ENCODE measurements at places on chromosomes 2 and 18. TPM values are rescaled to one million over a fixed set of nuclear protein-coding genes. Genes with fewer than 3 reads are reported as not detected.

Gene SULT1C2
- not detected for total RNA-seq

Gene SERPINB5
- total RNA-seq: not detected

Gene CABLES1
- 1.2 TPM for total RNA-seq

Gene DQX1
- 0.33 TPM for total RNA-seq

Gene TRABD2A
- total RNA-seq: 29.6 TPM

Gene DCDC2C
- not detected for total RNA-seq

Gene MAB21L4
- total RNA-seq: not detected

Gene IL1B
- total RNA-seq: 0.44 TPM

Gene SGO2
- 40.5 TPM for total RNA-seq

Gene CD226
- 66.8 TPM for total RNA-seq

Gene IL36B
- total RNA-seq: not detected

Gene SERPINB4
- total RNA-seq: not detected

Gene PID1
- total RNA-seq: not detected

Gene RNF25
- 15.6 TPM for total RNA-seq

Gene IRS1
- total RNA-seq: 2.1 TPM

Gene IMMT
- 172 TPM for total RNA-seq

Gene SIGLEC15
- not detected for total RNA-seq

Gene HOXD10
- not detected for total RNA-seq

Gene NYAP2
- total RNA-seq: not detected

Gene CCBE1
- total RNA-seq: 0.36 TPM

Gene IL1R2
- 35.6 TPM for total RNA-seq

Gene CNDP1
- total RNA-seq: not detected

Gene ATG4B
- 85.9 TPM for total RNA-seq

Gene APCDD1
- total RNA-seq: not detected

Gene FOXD4L1
- not detected for total RNA-seq

Gene CNTNAP5
- total RNA-seq: not detected

Gene CD8B2
- 0.07 TPM for total RNA-seq

Gene WNT10A
- total RNA-seq: 5.0 TPM

Gene IL18RAP
- 10.6 TPM for total RNA-seq

Gene DNAH7
- total RNA-seq: 0.07 TPM

Gene FAM124B
- total RNA-seq: 0.40 TPM

Gene RRM2
- 528 TPM for total RNA-seq

Gene FBXO36
- 1.5 TPM for total RNA-seq

Gene LRRTM1
- not detected for total RNA-seq

Gene CLEC4F
- not detected for total RNA-seq

Gene VRK2
- 23.3 TPM for total RNA-seq

Gene GPR17
- total RNA-seq: not detected

Gene FNDC4
- total RNA-seq: 0.38 TPM

Gene HRH4
- total RNA-seq: 0.65 TPM

Gene SLC38A11
- total RNA-seq: not detected

Gene DSG2
- 0.19 TPM for total RNA-seq

Gene VAMP8
- 112 TPM for total RNA-seq

Gene AQP12B
- not detected for total RNA-seq

Gene SERPINB10
- total RNA-seq: not detected

Gene RBKS
- total RNA-seq: 9.7 TPM

Gene ALKAL2
- not detected for total RNA-seq

Gene PMS1
- total RNA-seq: 38.6 TPM

Gene UGT1A5
- total RNA-seq: not detected

Gene WDPCP
- total RNA-seq: 4.4 TPM

Gene MYOM1
- 0.90 TPM for total RNA-seq

Gene OSBPL6
- total RNA-seq: 1.9 TPM

Gene SEPTIN10
- total RNA-seq: 9.8 TPM
